H1 (cell line): ENCODE measurements at places on chromosomes 16 and 17.

DNA sequence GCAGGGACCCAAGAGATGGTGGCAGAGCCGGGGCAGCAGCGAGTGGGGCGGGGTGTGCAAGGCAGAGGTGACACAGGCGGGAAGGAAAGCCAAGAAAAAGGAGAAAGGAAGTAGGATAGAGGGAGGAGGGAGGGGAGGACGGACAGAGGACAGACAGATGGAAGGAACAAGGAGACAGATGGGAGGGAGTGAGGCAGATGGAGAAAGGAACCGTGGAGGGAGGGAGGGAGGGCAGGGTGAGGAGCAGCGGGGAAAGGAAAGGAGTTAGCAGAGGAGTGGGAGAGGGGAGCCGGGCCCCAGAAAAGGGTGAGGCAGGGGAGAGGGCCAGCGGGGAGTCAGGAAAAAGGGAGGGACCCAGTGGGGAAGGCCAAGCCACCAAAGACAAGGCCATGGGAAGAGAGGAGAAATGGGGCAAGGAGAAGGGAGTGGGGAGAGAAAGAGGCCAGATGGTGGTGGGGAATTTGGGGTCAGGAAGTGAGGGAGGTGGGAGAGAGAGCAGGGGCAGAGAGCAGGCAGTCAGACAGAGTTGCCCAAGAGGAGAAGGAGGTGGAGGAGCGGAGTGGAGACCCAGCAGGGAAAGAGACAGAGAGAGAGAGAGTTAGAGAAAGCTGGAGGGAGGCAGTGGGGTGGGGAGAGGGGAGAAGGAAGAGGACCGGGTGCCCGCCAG lies 13.2 kb upstream of the ASGR1 start:
- H3K27ac ChIP-seq = no peak overlapping the region
- no peak overlapping the region for H3K4me3 ChIP-seq
- DNase-seq = no peak
- no peaks in the 10 kb centered on the region for H3K27me3 ChIP-seq

DNA sequence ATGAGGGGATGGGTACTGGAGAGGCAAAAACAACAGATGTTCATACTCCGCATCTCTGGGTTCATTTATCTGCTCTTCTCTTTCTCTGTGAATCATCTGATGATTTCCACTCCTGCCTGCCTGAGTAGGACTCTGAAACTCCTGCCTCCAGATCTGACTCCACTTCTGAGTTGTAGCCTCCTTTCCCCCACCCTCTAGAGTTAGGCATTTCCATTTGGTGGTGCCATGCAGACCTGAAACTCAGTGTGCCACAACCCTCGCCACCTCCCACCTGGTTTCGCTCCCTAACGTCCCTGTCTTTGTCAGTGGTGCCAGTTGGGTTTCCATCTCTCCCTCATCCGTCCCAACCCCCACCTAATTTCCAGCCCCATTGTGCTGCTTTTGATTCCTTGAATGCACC lies 126.2 kb downstream of the PRKCB start:
- 0 out of 2 replicates have a peak, but pooled peaks cover 3% of the 10 kb centered on the region for H3K4me1 ChIP-seq
- no peak for DNase-seq
- no peak overlapping the region for H3K4me3 ChIP-seq
- H3K27me3 ChIP-seq = no peaks in the 10 kb centered on the region

- no peaks in the 10 kb centered on the region for H3K4me1 ChIP-seq
- H3K27ac ChIP-seq = no peak overlapping the region
Measured at GRCh38 chr17:3583456-3583855, 25.8 kb downstream of the TRPV1 start.

DNA sequence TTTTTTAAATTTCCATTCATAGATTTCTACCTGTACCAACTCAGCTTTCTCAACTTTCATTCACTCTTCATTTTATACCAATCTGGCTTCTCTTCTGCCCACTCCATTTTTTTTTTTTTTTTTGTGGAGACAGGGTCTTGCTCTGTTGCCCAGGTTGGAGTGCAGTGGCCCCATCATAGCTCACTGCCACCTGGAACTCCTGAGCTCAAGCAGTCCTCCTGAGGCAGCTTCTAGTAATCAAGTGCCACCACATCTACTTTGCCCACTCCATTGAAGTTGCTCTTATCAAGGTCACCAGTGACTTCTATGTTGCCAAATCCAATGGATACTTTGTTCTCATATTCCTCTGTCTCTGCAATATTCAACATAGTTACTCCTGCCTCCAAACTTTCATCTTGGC lies 1.7 kb downstream of the SUPT6H start:
- H3K27ac ChIP-seq = no peak overlapping the region
- peaks cover 26% of the 10 kb centered on the region for H3K36me3 ChIP-seq
- no peak overlapping the region for H3K4me3 ChIP-seq
- no peaks in the 10 kb centered on the region for H3K27me3 ChIP-seq

- H3K4me1 ChIP-seq = no peaks in the 10 kb centered on the region
- H3K27ac ChIP-seq = no peak overlapping the region
- no peak for DNase-seq
- no peaks in the 10 kb centered on the region for H3K36me3 ChIP-seq
Measured at GRCh38 chr17:16928406-16929034, 43.4 kb downstream of the TNFRSF13B start.

GRCh38 chr17:79804856-79805696 lies 8.2 kb upstream of the CBX8 start:
- peaks cover 5% of the 10 kb centered on the region; the same call in 1 of the 2 replicates for H3K36me3 ChIP-seq
- peaks cover 51% of the 10 kb centered on the region for H3K4me1 ChIP-seq
- H3K4me3 ChIP-seq = no peak overlapping the region
- H3K27ac ChIP-seq = no peak overlapping the region

DNA sequence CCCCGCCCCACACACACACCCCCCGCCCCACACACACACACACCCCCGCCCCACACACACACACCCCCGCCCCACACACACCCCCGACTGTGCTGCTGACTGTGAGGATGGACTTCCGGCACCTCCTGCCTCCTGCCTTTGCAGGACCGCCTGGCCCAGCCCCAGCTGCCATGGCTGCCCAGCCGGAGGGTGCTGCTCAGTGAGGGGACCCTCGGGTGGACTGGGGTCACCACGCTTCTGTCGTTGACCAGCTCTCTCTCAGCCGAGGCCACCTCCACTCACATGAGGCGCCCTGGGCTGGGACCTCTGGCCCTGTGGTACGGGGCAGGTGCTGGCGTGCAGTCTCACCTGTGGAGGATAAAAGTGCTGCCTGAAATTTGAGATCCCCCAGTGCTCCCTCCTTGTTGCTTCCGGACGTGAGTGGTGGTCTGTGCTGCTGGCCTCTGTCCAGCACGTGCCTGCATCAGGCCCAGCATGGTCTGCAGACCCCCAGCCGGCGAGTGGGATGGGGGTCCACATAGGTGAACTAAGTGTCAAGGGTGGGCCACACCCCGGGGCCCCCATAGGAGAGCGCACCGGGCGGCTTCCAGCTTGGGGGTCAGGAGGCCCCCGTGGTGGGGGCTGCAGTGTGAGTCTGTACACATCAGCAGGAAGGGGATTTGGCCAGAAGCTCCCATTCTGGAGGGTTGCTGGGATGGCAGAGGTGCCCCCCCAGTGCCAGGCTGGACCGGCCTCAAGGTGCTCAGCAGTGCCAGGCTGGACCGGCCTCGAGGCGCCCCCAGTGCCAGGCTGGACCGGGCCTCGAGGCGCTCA lies 11.2 kb downstream of the METRNL start:
- H3K36me3 ChIP-seq = peaks cover 12% of the 10 kb centered on the region
- no peak overlapping the region for H3K27ac ChIP-seq
- DNase-seq = no peak
- H3K4me1 ChIP-seq = no peaks in the 10 kb centered on the region
- no peak overlapping the region for H3K4me3 ChIP-seq

DNA sequence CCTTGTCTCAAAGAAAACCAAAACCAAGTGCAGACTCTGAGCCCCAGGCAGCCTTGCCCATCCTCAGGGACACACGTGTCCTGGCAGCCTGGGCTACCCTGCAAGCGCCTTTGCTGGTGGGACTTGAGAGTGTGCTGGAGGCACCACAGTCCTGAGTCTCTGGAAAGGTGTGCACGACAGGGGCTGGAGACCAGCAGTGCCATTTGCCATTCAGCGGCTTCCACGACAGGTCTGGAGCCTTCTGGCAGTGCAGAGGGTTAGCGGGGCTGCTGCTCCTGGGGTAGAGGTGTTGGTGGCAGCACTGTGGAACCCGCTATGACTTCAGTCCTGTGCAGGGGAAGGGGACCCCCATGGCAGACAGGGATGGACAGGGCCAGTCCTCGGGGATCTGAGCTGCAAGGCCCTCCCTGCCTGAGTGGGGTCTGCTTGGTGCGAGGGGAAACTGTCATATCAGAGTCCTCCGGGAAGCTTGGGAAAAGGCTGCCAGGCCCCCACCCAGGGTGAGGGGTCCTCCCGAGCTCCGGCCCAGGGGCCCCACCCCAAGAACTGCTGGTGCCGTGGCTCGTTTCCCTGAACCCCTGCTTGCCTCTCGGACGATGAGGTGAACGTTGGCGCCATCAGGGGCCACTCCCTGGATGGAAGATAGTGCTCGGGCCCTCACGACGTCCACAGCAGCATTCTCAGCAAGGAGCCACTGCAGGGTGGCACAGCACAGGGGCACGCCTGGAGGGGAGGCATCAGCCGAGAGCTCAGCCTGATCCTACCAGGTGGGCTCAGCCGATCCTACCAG lies 6.8 kb downstream of the FAAP100 start:
- no peak overlapping the region for H3K4me3 ChIP-seq
- DNase-seq = no peak

DNA sequence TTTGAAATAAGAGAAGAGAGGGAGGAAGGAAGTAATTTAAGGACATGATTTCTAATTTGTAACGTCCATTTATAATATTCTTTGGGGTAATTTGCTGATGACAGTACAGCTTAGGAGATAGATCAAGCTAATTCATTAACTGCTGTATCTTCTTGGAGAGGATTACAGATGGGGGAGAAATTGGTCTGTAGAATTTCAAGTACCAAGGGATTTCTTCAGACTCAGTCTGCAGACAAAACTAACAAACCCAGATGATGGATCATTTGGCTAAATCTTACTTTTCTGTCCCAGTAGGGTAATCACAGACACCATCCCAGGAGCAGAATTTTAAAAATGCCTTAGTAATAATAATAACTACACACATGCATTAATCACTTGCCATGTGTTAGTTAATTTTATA lies 711.8 kb downstream of the KCNJ2 start:
- DNase-seq = no peak
- H3K4me3 ChIP-seq = no peak overlapping the region
- no peaks in the 10 kb centered on the region for H3K27me3 ChIP-seq

GRCh38 chr17:30905742-30906100 lies 317 bp downstream of the TEFM start:
- H3K36me3 ChIP-seq = no peaks in the 10 kb centered on the region
- no peak for DNase-seq
- H3K4me3 ChIP-seq = peak overlapping the region; percentile 97
- H3K4me1 ChIP-seq = no peaks in the 10 kb centered on the region
- H3K27me3 ChIP-seq = no peaks in the 10 kb centered on the region

GRCh38 chr16:15714393-15715172 lies 64.5 kb downstream of the NDE1 start:
- no peaks in the 10 kb centered on the region for H3K4me1 ChIP-seq
- no peaks in the 10 kb centered on the region for H3K36me3 ChIP-seq
- H3K27ac ChIP-seq = no peak overlapping the region
- H3K27me3 ChIP-seq = no peaks in the 10 kb centered on the region
- H3K4me3 ChIP-seq = no peak overlapping the region

- H3K36me3 ChIP-seq = peaks cover 16% of the 10 kb centered on the region; the same call in 1 of the 2 replicates
- peaks cover 29% of the 10 kb centered on the region for H3K4me1 ChIP-seq
- no peak for DNase-seq
Measured at GRCh38 chr17:9020824-9021157, 519 bp upstream of the NTN1 start.

DNA sequence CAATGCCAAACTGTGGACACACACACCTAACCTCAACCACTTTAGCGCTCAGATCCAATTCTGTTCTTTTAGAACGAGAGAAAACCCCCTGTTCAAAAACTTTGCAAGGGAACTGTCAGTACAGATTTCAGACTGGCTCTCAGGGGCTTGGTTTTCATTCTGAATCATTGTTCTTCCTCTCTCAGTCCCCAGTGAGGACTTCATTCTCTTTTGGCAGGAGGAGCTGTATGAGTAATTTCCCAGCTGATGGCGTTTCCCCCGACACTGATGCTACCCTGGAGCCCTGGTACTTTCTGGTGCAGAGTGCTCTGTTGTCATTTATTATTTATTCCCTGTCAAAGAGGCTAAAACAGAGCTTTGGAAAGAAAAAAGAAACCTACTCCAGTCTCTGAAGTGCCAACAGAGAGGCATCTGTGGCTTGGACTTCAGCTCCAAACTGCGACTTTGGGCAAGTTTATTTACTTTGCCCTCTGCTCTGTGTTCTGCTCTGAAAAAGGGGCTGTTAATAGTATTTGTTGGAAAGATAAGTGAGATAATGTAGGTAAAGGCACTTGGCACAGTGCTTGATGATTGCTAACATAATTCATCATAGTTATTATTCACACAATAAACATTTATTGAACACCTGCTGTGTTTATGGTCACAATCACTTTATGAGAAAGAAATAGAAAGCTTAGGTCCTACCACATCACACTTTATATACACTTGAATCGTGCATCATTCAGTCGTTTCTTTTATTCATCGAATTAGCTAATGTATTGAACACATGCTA lies 28.3 kb downstream of the ETV4 start:
- no peak overlapping the region for H3K4me3 ChIP-seq
- H3K27me3 ChIP-seq = no peaks in the 10 kb centered on the region
- H3K36me3 ChIP-seq = peaks cover 70% of the 10 kb centered on the region
- DNase-seq = no peak
- H3K4me1 ChIP-seq = no peaks in the 10 kb centered on the region
- no peak overlapping the region for H3K27ac ChIP-seq

DNA sequence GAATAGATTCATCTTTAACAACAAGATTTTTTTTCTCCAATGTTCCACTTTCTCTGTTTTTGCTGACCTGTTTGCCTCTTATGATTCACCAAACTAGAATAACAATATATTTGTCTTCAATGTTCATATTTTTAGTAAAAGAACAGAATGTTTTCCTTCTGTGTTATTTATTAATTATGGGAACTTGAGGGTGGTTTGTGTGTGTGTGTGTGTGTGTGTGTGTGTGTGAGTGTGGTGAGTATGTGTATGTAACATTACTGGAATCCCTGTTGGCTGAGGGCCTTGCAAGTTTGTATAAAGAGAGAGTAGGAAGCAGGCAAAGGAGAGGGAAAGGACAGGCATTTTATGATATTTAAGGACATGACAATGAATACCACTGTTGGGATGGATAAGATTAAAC lies 13.8 kb downstream of the STXBP4 start:
- no peaks in the 10 kb centered on the region for H3K27me3 ChIP-seq
- no peak overlapping the region for H3K27ac ChIP-seq
- no peaks in the 10 kb centered on the region for H3K36me3 ChIP-seq
- DNase-seq = no peak
- no peak overlapping the region for H3K4me3 ChIP-seq

- no peaks in the 10 kb centered on the region for H3K36me3 ChIP-seq
- no peaks in the 10 kb centered on the region for H3K4me1 ChIP-seq
- no peaks in the 10 kb centered on the region for H3K27me3 ChIP-seq
- no peak overlapping the region for H3K27ac ChIP-seq
- H3K4me3 ChIP-seq = no peak overlapping the region
- no peak for DNase-seq
Measured at GRCh38 chr17:63311416-63311937, 134.6 kb downstream of the CYB561 start.
